Caudate nucleus (tissue), 63 donors: ENCODE measurements at places on chromosomes 3 and 15.

- DNase-seq: no peak
These were observed 159.8 kb upstream of the MITF start for GRCh38 chr3:69579306-69580041.

- DNase-seq: no peak
These were observed 142.3 kb upstream of the STRIT1 start for GRCh38 chr3:155435821-155436220.

- no peak for DNase-seq
These were observed 51.6 kb upstream of the SMAD6 start for GRCh38 chr15:66650433-66650832.

GRCh38 chr15:74786551-74787165, 4.8 kb downstream of the CSK start:
- no peak for DNase-seq

DNA sequence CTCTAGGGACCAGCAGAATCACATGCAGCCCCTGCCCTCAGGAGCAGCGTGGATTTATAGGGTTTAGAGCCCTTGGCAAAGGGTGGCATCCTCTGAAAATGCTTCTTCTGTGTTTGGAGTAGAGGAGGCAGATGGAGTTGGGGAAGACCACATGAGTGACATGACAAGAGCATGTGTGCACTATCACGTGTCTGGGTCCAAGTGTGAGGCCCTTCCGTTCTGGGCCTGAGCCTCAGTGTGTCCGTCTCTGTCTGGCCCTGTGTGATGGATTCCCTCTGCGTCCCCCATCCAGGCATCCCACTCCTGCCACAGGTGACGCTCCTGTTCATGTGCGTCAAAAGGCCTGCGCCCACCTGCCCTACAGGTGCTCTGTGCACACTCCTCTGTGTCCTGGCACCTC, 30.1 kb downstream of the FGD5 start:
- no peak for DNase-seq
